ENCODE measurements at places on chromosomes 2 and 18.

- no peak for DNase-seq
Measured at GRCh38 chr2:82501217-82501616, 1957.9 kb downstream of the SUCLG1 start.

DNA sequence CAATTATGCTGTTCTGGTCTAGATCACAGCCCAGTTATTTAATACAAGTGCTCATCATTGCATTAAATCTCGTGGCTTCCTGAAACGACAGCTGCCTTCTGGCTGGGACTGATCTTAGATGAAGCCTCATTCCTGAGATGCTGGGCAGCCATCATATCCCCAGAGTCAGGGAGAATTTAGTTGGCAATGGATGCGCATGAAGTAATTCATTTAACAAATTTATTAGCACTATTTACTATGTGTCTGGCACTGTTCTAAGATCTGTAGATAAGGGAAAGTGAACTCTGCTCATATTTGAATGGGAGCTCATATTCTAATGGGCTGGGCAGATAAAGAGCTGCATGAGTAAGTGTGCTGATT, 244.7 kb downstream of the KCNS3 start:
- DNase-seq, result no peak

GRCh38 chr2:231277962-231278361, 79.5 kb downstream of the ARMC9 start:
- DNase-seq, result no peak

DNA sequence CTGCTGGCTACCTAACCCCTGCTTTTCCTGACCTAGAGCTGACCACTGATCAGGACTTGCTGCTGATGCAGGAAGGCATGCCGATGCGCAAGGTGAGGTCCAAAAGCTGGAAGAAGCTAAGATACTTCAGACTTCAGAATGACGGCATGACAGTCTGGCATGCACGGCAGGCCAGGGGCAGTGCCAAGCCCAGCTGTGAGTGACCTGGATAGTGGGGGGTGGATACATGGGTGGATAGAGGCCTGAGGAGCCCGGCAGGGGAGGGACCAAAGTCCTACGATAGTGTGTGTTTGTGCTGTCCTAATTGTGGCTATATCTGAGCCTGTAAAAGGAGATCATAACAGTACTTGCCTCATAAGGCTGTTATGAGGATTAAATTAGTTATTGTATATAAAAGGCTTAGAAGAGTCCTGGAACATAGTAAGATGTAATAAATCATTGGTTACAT, 8.2 kb downstream of the PLCD4 start:
- no peak for DNase-seq

DNA sequence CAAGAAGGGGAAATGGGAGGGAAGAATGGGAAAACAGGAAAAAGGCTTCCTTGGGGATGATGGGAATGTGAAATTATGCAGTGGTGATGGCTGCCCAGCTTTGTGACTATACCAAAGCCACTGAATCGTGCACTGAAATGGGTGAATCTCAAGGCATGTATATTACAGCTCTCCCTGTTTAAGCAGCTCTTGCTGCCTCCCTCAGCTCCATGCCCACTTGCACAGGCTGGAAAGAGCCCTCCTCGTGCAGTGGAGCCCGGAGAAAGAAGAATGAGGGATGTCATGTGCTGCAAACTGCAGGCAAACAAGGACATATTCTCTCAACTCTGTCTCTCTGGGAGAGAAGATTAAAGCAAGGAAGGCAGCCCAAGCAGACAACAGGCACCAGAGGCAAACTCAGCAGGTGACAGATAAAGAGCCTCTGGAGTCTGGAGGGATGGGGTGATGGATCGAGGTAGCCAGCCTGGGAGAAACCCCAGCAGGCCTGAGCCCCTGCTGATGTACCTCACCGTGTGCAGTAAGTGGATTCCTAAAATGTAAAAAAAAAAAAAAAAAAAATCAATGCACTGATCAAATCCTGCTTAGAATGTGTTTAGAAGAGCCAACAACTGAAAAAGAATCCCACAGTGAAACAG, 62.4 kb upstream of the SLC66A3 start:
- DNase-seq, result no peak

GRCh38 chr18:64981915-64982314, 768.9 kb upstream of the CDH7 start:
- DNase-seq, result no peak

DNA sequence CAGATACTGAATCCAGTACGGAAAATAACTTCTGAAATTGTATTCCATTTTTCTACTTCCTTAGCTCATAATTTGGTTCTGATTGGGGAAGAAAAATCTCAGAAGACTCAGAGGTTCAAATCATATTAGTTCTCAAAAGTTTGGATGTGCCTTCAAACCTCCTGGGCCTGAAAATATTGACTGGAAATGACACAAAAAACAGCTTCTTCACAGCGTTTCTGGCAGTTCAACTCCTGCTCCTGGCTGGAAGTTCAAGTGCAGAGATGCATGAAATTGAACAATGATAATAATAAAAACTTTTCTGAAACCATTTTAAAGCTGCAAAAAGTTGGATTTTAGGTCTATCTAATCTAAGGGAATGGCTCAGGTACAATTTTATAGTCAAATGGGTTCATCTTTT, 1459.9 kb upstream of the CELF4 start:
- DNase-seq, result no peak

GRCh38 chr18:3321133-3321812, 59.3 kb downstream of the MYL12B start:
- no peak for DNase-seq

DNA sequence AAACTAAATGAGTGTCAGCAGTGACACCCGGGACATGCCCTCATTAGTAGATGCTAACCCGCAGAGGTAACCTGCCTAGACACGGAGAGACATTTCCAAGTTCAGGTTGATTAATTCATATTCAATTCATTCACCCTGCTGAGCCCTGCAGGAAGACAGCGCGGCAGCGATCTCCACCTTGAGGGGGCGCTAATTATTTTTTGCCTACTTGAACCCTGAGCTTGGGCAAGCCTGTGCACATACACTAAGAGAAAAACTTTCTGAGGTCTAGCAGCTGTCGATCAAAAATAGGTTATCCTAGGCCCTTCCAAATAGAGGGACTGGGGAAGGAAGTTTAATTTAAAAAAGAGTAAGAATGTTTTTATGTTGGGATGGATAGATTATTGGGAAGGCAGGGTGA, 1.3 kb upstream of the LYPD6 start:
- DNase-seq, result peak; percentile 50

DNA sequence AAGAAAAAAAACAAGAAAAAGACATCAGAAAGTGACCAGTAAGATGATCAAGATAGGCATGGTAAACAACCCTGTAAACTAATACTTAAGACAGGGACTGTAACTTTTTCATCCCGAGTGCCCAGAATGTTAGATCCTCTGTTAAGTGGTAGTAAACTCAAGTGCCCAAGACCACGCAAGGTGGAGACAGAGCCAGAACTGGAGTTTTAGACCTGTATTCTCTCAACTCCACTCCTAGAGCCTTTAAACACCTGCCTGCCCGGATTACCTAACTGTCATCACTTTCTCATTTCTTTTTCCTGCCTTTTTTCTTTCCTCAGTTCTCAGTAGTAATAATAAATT, 75.2 kb upstream of the CDCA7 start:
- DNase-seq, result no peak

DNA sequence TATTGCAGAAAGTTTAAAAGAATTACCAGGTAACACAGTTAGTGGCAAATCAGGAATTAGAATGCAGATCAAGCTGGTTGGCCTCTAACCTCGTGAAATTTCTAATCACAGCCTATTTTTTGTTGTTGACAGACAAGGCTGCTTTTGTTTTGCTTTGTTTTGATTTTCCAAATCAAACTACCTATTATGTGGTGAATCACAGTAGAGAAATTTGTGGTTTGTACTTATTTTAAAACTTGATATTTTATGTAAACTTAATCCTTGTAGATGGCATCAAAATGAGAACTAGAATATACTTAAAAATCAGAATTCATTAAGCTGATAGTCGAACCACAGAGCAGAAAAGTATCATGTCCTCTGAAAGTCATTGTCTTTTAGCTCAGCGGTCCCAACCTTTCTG, 258.1 kb downstream of the CTNNA2 start:
- DNase-seq, result no peak
